ENCODE measurements at places on chromosomes 3 and 15.

- no peak for DNase-seq
These were observed 104.8 kb upstream of the OSTN start for GRCh38 chr3:191094057-191094845.

DNA sequence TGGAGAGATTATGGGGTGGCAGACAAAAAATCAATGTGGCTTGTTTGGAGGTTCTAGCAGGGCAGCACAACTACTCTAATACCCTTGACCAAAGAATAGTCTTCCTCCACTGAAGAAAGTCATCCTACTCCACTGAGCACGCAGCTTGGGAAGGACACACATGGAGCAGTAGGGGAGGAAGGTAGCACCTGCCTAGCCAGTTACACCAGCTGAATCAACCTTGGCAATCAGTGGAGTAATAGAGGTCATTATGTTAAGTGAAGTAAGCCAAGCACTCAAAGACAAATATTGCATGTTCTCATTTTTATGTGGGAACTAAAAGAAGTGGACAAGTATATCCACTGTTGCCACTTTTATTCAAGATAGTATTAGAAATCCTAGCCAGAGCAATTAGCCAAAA lies 555.8 kb upstream of the ALCAM start:
- no peak for DNase-seq

GRCh38 chr3:168087539-168087938 lies 8.2 kb downstream of the GOLIM4 start:
- DNase-seq = no peak

GRCh38 chr3:190694335-190695001 lies 168.0 kb downstream of the GMNC start:
- DNase-seq = peak; percentile 16

- no peak for DNase-seq
These were observed 346.1 kb downstream of the EPHB1 start for GRCh38 chr3:135141160-135141559.

GRCh38 chr3:136682740-136683312 lies 69.4 kb downstream of the STAG1 start:
- DNase-seq = no peak

- no peak for DNase-seq
These were observed 57.4 kb upstream of the TRAK1 start for GRCh38 chr3:42033741-42034140.

DNA sequence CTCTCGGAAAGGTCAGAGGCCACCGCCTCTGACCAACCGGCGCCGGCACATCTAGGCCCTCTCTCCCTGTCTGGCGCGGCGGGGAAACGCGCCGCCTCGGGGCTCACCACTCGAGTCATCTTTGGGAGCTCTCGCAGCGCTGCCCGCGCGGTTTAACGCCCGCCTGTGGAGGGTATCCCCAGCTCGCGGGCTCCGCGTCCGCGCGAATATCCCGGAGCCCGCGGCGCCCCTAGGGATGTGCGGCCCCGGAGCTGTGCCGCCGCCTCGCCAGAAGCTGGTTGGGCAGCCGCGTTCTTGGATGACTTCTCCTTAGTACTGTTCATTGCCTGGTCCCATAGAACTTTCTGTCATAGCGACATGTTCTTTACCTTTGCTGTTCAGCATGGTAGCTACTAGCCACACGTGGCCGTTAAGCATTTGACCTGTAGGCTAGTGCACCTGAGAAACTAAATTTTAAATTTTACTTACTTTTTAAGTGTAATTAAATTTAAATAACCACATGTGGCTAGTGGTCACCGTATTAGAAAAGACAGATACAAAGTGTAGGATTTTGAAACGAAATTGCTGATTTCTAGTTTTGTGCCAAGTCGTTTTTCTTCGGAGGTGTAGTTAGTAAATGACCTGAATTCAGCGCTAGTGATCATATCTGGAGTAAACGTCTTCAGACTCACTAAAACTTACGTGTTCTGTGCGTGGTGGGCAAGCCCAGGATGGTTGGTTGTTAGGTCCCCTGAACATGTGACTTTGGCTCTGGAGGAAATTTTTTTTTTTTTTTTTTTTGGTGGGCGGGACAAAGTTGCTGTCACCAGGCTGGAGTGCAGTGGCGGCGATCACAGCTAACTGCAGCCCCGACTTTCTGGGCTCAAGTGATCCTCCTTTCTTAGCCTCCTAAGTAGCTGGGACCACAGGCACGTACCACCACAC lies 835 bp downstream of the ARIH2 start:
- DNase-seq = no peak

DNA sequence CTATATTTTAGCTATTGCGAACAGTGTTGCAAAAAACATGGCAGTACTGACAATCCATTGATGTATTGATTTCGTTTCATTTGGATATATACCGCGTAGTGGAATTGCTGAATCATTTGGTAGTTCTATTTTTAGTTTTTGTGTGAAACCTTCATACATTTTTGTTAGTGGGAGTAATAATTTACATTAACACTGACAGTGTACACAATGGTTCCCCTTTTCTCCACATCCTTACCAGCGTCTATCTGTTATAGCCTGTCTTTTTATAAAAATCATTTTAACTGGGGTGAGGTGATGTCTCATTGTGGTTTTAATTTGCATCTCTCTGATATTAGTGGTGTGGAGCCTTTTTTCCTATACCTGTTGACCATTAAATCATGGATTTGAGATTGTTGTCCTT lies 392.4 kb upstream of the ALCAM start:
- DNase-seq = no peak

DNA sequence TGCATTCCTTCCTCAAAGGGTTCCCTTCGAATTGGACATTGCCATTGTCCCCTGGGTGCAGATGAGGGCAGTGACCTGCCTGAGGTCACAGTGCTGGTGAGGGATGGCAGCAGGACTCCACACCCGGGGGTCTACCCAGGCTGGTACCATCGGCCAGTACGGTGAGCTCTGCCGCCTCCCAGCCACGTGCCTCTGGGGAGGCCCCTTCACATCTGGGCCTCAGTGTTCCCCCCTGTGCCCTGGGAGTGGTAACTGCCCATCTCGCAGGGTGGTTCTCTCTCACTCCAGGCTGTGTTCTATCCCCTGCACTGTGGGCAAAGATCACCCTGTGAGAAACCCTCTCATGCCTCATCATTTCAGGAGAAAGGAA lies 99.4 kb upstream of the IQSEC1 start:
- no peak for DNase-seq

DNA sequence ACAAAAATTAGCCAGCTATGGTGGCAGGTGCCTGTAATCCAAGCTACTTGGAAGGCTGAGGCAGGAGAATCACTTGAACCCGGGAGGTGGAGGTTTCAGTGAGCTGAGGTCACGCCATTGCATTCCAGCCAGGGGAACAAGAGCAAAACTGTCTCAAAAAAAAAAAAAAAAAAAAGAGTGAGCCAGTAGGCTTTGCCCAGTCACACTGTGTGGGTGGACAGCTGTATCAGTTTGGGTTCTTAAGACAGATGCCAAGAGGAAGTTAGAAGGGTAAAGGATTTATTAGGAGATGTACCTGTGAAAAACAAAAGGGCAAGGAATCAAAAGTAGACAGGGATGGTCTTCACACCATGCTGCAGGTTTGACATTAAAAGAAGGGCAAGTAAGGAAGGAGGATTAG lies 86.1 kb upstream of the CGNL1 start:
- DNase-seq = no peak

DNA sequence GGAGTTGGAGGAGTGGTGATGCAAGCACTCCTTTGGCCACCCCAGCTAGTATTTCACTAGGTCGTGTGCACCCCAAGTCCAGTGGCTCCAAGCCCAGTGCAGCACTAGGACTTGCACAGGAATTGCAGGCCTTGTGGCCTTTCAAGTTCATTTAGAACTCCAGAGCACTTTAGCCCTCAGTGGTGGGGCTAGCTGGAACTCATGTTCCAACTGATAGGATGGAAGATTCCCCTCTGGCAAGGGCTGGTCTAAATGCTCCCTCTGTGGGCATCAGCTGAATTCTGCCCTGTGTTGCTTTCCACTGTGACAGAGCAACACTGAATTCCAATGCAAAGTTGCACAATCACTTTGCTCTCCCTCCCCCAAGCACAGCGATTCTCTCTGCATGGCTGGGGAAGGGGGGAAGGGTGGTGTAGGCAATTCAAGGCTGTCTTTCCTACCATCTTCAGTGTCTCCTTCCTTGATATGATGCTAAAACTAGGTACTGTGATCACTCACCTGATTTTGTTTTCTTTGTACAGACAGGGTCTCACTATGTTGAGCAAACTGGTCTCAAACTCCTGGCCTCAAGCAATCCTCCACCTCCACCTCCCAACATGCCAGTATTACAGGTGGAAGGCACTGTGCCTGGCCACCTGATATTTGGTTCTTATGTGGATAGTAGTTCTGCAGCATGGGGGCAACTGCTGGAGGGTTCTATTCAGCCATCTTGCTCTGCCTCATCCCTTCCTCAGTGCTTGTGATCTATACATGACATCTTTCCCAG lies 10.3 kb downstream of the USF3 start:
- no peak for DNase-seq

DNA sequence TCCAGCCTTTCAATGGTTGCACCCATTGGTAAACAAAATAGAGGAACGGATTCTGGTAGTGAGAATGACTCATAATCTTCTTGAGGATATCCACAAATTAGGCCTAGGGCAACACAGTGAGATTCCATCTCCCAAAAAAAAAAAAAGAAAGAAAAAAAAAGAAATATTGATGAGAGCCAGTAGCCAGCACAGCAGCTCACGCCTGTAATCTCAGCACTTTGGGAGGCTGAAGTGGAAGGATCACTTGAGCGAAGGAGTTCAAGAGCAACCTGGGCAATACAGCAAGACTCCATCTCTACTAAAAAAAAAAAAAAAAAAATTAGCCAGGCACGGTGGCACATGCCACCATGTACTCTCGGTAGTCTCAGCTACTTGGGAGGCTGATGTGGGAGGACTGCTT lies 51.9 kb downstream of the DENND4A start:
- no peak for DNase-seq

DNA sequence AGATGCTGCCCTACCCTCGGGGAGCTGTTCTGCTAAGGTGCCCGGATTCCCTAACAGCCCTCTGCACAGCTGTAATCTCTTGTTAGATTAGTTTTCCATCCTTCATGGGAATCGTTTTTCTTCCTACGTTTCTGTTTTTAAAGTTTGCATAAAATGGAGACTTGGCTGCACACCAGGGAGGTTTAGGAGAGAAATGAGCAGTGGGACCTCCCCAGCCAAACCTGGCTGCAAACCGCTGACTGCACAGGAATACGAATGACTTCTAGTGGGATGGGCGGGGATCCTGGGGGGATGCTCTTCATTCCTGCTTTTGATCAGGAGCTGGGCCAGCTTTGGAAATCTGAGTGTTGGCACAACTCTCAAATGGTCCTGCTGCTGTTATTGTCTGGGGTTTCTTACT lies 77.5 kb downstream of the THSD4 start:
- DNase-seq = no peak

GRCh38 chr15:65392368-65392767 lies 14.6 kb upstream of the IGDCC3 start:
- DNase-seq = no peak

DNA sequence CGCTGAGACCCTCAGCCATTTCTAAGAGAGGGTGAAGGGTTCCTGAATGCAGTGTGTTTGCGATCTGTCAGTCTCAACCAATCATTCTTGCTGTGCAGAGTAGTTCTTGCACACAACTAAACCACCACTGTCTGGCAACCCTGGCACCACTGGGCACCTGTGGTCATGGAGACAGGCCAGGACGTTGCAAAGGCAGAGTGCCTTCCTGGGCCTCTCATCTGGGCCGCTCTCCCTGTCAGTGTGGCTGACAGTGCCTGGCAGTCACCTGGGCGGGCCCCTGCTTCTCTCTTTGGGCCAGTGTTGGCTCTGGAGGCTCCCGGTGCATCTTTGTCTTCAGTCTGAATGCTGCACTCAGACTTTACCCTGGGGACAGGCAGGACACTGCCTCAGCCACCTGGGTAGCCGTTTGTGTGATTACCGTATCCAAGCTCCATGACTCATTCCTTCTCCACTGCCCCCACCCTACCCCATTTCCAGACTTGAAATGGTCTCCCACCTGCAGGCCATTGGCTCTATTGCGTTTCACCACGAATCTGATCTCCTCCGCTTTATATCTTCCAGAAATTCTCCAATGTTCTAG lies 104.6 kb upstream of the KLF13 start:
- no peak for DNase-seq

DNA sequence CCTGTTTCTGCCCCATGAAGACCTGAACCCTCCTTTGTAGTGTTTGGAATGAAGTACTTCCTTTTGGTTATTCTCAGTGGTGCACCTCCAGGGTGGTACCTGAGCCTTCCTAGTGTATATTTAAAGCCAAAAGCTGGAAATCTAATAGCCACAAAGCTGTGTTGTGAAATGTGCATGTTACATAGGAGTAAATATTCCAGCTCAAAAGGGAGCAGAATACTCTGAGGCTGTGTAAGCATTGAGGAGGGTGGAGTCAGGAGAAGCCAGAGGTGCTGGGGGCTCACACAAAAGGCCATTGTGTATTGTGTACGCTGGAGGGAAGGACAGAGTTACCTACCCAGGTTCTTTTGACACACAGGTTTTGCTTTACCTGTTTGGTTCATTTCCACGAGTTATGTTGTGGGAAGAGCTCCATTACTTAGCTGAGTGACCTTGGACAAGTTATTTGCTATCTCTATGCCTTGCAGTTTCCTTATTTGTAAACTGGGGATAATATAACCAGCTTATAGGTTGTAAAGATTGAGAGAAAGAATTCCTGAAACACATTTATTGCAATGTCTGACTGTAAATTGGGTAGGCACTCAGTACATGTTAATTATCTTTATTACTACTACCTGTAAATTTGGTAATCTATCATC lies 24.7 kb downstream of the GPR171 start:
- no peak for DNase-seq

DNA sequence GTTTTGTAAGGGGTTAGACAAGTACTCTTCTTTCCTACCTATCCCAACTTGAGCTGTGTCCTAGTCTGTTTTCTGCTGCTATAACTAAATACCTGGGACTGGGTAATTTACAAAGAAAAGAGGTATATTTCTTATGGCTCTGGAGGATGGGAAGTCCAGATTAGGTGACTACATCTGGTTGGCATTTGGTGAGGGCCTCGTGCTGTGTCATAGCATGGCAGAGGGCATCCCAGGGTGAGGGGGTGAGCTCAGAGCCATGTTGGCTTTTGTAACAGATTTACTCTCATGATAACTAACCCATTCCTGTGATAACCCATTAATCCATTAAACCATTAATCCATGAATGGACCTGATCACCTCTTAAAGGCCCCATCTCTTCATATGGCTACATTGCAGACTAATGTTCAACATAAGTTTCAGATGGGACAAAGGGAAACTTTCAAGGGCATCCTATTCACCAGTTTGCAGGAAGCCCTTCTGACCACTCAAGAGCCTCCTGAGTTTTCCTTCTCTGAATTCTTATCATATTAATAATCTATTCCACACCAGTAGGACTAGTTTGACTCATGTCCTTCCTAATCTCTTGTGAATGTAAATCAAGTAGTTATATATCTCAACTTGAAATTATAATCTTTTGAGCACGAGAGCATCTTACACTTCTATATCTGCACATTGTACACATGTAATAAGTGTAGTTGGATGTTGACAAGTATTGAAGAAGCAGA lies 185.7 kb upstream of the ZPLD1 start:
- no peak for DNase-seq

- DNase-seq = peak; percentile 13
These were observed 144.2 kb upstream of the BNIP2 start for GRCh38 chr15:59833366-59833765.

GRCh38 chr15:77753281-77753873 lies 120.7 kb upstream of the LINGO1 start:
- DNase-seq = no peak

Data from NCI-H187 treated with DMSO at 0.1 percent for 48 hours (cell line).